Muscle of back (tissue), 13 donors: ENCODE measurements at places on chromosomes 16 and 17.

GRCh38 chr17:77381731-77382130 is 241.0 kb downstream of the SEC14L1 start:
- no peak for DNase-seq

GRCh38 chr17:44334315-44334714 is 9.7 kb upstream of the SLC25A39 start:
- DNase-seq = no peak

DNA sequence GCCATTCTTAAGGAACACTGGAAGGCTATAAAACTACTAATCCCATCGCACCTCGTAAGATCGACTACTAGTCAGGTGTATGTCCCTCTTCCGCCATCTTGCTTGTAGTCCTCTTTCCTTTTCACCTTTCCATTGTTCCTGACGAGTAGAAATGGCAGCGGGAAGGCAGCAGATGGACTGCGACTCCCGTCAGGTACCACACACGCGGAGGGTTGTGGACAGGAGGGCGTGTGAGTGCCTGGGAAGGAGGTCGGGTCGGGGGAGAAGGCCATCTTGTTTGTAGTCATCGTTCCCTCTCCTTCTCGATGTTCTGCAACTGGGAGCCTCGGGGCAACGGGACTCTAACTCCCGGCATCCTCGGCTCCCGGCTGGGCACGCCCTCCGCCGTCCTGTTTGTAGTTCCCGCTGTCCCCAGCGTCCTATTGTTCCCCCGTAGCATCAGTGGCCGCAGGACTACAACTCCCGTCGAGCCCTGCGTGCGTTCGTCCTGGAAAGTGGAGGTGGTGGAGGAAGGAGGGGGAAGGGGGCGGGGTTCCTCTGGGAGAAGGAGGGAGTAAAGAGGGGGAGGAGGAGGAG is 324 bp upstream of the FBXL19 start:
- DNase-seq = peak; percentile 100

DNA sequence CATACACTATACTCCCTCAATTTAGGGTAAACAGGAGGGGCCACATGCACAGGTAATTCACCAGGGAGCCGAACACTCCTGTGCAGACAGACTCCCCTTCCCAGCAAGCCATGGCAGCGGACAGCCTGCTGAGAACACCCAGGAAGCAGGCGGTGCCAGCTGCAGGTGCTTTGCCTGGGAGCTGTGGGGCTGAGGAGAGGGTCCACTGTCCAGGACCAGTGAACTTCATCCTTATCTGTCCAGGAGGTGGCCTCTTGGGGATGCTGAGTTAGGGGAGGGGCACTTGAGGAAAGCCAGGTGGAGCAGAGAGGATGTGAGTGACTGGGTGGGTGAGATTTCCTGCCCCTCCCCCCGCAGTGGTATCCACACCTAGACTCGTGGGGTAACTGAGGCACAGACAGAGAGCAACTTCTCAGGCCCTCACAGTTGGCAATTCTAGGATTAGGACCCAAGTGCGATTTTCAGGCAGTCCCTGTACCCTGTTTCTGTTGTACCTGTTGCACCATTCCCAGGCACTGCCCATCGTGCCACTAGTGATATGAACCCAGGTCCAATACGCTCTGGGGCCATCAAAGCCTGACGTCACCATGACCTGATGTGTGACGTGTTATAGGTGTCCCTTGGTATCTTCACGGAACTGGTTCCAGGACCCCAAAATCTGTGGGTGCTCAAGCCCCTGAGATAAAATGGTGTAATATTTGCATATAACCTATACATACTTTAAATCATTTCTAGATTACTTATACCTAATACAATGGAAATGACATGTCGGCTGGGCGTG is 1.2 kb downstream of the GRN start:
- DNase-seq = no peak

DNA sequence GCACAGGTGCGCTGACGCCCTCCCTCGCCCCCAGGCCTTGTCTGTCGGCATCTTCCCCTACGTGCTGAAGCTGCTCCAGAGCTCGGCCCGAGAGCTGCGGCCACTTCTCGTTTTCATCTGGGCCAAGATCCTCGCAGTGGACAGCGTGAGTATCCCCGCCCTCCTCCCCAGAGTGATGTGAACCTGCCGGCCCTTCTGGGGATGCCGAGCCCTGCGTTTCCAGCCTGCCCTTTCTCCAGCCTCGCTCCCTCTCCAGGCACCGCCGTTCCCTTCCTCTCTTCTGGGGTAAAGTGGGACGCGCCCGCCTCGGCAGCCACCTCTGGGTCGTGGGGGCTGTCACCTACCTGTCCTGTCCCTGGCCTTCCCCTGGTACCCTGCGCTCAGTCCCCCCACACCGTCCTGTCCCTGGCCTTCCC is 133.9 kb upstream of the CHMP6 start:
- no peak for DNase-seq

DNA sequence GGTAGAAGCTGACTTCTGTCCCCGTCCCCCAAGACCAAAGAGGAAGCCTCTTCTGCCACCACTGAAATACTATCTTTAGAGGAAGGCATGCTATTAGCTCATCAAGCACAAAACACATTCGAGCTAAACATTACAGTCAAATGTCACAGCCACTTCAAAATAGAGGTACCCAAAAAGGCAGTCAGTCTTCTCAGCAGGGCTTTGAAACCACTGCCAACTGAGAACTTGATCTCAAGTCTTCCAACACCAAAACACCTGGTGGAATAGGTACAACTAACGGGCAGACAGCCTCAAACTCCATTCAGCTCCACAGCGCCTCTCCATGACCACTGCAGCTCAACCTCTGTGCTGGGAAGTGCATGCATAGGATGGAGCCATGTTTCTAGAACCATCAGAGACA is 36.0 kb downstream of the ZFHX3 start:
- no peak for DNase-seq

- no peak for DNase-seq
Measured at GRCh38 chr17:35002876-35003551, 22.7 kb downstream of the LIG3 start.

DNA sequence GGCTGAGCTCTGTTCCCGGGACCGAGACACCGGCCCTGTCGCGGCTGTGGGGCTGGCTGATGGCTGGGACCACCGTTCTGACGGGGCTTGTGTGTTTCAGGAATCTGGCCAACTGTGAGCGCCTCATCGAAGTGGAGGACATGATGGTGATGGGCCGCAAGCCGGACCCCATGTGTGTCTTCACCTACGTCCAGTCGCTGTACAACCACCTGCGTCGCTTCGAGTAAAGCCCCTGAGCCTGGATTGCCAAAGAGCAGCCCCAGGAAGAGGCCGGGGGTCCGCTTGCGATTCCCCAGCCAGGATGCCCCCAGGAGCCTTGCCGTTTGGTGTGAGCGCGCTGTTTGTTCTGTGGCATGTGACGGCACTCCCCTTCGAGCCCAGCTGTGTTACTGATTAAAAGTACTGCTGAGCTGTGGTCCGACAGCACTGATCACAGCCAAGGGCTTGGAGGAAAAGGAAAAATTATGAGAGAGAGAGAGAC is 23.0 kb downstream of the SMTNL2 start:
- no peak for DNase-seq

GRCh38 chr17:27601069-27601974 is 29.7 kb upstream of the LGALS9 start:
- peak; percentile 91 for DNase-seq

- DNase-seq = no peak
Measured at GRCh38 chr17:11490171-11490755, 108.0 kb upstream of the DNAH9 start.

- DNase-seq = no peak
Measured at GRCh38 chr17:66296289-66296725, 6.1 kb upstream of the PRKCA start.

DNA sequence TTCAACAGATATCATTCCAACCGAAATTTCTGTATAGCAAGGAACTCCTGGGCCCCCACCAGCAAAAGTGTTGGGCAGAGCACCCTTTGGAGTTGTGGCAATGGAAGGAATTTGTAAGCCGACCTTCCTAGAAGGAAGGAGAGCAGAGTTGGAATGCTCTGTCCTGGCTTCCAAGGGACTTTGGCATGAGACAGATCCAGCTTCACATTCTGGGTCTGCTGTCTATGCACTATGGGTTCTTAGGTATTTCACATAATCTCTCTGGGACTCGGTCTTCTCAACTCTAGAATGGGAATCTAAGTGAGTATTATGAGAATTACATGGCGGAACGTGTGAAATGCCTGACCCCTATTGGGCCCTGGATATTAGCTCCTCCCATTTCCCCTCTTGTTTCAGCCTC is 63.2 kb upstream of the MARCHF10 start:
- peak; percentile 34 for DNase-seq

- DNase-seq = no peak
Measured at GRCh38 chr16:27967169-27967568, 96.3 kb downstream of the GSG1L start.

GRCh38 chr17:17557796-17558195 is 33.7 kb downstream of the PEMT start:
- DNase-seq = no peak

GRCh38 chr16:63461248-63461841 is 1425.1 kb upstream of the CDH8 start:
- DNase-seq = peak; percentile 48

DNA sequence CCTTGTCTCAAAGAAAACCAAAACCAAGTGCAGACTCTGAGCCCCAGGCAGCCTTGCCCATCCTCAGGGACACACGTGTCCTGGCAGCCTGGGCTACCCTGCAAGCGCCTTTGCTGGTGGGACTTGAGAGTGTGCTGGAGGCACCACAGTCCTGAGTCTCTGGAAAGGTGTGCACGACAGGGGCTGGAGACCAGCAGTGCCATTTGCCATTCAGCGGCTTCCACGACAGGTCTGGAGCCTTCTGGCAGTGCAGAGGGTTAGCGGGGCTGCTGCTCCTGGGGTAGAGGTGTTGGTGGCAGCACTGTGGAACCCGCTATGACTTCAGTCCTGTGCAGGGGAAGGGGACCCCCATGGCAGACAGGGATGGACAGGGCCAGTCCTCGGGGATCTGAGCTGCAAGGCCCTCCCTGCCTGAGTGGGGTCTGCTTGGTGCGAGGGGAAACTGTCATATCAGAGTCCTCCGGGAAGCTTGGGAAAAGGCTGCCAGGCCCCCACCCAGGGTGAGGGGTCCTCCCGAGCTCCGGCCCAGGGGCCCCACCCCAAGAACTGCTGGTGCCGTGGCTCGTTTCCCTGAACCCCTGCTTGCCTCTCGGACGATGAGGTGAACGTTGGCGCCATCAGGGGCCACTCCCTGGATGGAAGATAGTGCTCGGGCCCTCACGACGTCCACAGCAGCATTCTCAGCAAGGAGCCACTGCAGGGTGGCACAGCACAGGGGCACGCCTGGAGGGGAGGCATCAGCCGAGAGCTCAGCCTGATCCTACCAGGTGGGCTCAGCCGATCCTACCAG is 6.8 kb downstream of the FAAP100 start:
- DNase-seq = no peak

DNA sequence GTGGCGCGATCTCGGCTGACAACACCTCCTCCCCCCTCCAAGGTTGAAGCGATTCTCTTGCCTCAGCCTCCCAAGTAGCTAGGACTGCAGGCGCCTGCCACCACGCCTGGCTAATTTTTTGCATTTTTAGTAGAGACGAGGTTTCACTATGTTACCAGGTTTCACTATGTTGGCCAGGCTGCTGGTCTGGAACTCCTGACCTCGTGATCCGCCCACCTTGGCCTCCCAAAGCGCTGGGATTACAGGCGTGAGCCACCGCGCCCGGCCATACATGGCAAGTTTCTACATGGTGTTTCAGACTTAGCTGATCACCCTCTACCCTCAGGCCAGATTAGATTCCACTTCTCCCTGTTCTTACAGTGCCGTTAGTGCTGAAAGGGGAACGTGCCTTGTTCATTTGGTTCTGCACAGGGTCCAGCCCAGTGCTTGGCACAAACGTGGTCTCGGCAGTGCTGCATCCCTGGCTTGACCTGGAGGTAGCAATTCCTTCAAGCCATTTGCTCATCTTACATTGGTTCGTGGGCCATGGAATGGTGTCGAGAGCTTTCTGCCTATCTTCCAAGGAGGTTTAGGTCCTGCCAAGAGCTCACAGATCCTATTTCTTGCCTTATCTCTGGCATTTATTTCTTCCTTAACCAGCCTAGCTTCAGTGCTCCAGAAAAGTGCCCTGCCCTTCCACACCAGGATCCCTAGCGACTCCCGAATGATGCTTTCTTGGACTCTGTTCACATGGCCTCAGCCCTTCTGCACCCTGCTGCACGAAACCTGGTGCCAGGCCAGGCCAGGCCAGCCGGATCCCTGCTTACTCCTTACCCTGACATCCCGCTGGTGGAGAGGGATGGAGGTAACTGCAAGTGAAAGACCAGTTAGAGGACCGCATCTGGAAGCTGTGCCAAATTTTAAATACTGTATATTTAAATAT is 14.8 kb upstream of the AURKB start:
- DNase-seq = no peak

GRCh38 chr17:46972346-46972745 is 6.7 kb downstream of the RPRML start:
- no peak for DNase-seq

DNA sequence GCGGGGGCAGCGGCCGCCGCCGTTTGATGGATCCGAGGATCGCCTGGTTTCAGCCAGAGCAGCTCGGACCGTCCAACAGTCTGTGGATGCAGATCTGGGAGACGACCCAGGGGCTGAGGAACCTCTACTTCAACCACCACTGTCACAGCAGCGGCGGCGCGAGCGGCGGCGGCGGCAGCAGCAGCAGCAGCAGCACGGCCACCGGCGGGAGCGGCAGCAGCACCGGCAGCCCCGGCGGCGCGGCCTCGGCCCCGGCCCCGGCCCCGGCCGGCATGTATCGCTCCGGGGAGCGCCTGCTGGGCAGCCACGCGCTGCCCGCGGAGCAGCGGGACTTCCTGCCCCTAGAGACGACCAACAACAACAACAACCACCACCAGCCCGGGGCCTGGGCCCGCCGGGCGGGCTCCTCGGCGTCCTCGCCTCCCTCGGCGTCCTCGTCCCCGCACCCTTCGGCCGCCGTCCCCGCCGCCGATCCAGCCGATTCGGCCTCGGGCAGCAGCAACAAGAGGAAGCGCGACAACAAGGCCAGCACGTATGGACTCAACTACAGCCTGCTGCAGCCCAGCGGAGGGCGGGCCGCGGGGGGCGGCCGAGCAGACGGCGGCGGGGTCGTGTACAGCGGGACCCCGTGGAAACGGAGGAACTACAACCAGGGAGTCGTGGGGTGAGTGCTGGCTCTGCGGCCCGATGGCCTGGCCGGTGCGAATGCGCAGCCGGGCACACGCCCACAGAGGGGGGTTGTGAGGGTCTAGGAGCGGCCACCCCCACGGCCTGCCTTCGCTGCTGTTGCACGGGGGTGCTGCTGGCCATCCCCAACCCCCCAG is 702 bp downstream of the TENT4B start:
- DNase-seq = peak; percentile 61

DNA sequence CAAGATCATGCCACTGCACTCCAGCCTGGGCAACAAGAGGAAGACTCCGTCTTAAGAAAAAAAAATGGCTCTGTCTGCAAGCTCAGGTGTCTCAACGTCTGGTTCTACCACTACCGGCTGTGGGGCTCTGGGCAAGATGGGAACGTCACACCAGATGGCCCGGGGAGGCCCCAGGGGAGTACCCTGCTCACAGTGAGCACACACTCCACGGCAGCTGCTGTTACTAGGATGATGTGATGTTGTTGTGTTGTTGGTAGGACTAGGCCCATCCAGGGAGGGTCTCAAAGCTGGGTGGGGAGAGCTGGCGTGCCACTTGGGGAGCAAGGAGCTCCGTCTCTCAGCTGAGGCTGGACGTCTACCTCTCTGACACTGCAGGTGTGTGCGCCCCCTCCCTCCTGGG is 9.4 kb upstream of the NPTX1 start:
- DNase-seq = no peak
